ENCODE measurements at places on chromosomes 3 and 15. TPM values are rescaled to one million over a fixed set of nuclear protein-coding genes. Genes with fewer than 3 reads are reported as not detected.

Gene RETNLB
- not detected for polyA plus RNA-seq

Gene CLDN1
- polyA plus RNA-seq: 2.7 TPM

Gene ZIC4
- polyA plus RNA-seq: not detected

Gene SLC9C1
- 1.8 TPM for polyA plus RNA-seq

Gene SGO1
- polyA plus RNA-seq: 95.0 TPM

Gene TNFSF10
- polyA plus RNA-seq: 0.27 TPM

Gene FSD2
- 0.18 TPM for polyA plus RNA-seq

Gene TERC
- polyA plus RNA-seq: 2.4 TPM

Gene KCNAB1
- polyA plus RNA-seq: 1.3 TPM

All from GM23338 (cell line).